ENCODE measurements at places on chromosomes 2 and 18.

GRCh38 chr18:3071676-3072075 is 58.7 kb upstream of the LPIN2 start:
- DNase-seq: no peak

DNA sequence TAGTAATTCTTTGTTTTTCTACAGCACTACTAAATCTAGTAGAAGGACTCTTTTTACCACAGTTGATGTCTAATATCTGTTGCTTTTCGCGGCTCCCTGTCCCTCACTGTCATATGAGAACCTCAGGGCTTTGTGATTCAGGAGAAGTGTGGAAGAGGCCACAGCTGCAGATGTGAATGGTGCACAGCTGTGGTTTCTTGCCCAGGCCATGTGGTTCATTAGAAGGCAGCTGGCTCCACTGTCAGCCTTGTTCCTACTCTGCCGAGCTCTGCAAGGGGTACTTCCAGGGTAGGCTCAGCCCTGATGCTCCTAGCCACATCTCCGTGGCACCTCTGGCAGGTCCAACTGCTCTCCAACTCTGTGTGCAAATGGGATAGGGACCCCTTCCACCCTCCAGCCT is 83.9 kb downstream of the APOB start:
- no peak for DNase-seq

GRCh38 chr18:27787547-27787946 is 389.4 kb downstream of the CDH2 start:
- no peak for DNase-seq

DNA sequence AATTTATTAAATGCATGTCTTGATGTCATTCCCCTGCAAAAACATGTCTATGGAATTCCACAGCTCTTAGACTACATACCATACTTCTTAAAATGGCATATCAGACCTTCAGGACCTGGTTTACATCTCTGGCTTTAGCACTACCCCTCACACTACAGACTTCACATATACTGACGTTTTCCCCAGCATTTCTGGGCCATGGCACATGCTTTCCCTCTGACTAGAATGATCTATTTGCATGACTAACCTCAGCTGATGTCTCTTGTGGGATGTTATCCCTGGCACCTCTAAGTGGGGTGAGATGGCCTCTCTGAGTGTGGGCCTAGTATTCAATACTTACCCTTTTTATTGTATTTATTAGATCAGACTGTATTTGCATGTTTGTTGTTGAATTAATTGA is 381.6 kb downstream of the ERBB4 start:
- no peak for DNase-seq

Data from activated naive CD4-positive, alpha-beta T cell treated with anti-CD3 and anti-CD28 coated beads, Interleukin-2, amount 50 U/mL, for 16 hours (primary cell).